ENCODE measurements at places on chromosomes 1 and 21.

DNA sequence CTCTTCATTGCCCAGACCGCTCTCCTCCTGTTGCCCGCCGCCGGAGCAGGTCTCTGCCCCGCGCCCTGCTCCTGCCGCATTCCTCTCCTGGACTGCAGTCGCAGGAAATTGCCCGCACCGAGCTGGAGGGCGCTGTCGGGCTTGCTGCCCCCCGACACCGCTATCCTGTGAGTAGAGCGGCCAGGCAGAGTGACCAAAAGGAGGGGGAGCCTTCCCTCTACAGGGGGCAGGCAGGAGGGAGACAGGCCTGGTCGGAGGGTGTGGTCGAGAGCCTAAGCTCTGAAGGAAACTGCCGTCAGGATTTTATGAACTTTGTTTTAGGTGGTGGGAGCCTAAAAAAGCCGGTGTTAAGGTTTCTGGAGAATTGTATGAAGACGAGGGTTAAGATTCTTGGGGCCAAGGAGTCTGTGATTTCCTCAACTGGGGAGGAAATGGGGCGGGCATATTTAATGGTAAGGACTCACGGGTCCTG is 517 bp downstream of the LRIG2 start:
- DNase-seq, result no peak

DNA sequence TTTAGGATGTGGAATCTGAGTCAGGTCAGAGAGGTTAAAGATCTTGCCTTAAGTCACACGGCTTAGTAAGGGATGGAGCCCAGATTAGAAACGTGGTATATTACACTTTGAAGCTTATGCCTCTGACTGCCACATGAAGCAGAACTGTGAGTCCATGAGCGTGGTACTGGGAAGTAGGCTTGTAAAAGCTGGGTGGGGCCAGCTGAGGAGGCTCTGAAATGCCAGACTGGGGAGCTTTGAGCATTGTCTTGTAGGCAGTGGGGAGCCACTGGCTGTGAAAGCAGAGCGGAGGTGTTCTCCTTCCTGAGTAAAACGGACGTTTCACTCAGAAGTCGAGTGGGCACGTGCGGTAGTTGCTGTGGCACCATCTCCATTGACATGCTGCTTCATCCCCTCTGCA is 72.6 kb upstream of the USP24 start:
- no peak for DNase-seq

DNA sequence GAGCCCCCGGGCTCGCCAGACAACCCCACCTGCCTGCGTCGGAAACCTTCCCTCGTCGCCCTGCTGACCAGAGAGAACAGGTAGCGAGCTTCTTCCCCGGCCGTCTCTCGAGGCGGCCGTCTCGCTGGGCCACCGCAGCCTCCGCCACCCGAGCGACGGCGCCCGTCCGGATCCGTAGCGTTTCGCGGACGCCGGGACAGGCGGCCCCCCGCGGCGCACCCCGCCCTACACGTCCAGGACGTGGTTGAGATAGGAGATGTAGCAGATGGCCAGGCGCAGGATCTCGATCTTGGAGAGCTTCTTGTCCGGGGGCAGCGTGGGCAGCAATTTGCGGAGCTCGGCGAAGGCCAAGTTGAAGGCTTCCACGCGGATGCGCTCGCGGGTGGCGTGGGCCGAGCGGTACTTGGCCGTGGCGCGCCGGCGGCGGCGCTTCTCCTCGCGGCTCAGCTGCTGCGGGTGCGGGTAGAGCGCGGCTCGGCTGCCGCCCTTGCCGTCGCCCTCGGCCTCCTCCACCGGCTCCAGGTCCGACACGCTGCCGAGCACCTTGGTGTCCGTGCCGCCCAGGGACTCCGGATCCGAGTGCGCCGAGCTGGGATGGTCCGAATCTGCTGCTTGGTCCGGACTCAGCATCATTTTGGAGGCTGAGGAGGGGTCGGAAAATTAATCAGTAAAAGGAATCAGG is 3.0 kb downstream of the NHLH2 start:
- DNase-seq, result no peak

DNA sequence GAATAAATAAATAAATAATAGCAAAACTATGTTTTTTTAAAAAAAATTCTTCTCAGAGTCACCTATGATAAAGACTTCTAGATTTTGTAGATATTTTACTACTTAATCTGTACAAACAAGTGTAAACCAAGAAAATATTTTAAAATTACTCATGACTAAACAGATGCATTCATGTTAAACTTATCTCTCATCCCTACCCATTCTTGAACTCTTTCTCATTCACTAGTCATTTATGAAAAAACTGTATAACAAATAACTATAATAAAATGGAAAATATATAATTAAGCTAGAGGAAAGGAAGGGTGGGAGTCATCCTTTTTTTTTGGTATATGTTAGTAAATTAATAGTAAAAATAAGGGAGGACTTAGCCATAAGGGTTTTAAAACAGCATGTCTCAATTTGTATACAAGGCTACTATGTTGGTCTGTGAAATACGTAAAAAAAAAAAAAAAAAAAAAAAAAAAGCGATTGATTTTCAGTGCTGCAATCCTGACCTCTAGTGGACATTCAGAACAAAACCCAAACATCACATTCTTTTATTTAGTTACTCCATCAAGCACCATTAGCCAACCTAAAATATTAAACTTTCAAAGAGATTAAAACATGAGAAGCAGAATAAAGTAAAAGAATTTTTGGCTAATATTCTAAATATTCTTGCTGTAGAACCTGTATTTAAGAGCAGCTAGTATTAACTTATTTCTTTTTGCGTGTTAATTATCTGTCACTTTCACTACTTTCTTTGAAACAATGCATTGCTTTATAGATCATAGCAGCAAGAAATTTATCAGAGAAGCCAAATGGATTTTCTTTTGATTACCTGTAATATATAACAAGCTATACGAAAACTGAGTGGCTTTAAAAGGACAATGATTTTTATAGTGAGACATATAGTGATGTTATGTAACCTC is 255.8 kb upstream of the CACYBP start:
- peak; percentile 57 for DNase-seq

- DNase-seq, result peak; percentile 7
These were observed 53.9 kb upstream of the GNG4 start for GRCh38 chr1:235703506-235703905.

DNA sequence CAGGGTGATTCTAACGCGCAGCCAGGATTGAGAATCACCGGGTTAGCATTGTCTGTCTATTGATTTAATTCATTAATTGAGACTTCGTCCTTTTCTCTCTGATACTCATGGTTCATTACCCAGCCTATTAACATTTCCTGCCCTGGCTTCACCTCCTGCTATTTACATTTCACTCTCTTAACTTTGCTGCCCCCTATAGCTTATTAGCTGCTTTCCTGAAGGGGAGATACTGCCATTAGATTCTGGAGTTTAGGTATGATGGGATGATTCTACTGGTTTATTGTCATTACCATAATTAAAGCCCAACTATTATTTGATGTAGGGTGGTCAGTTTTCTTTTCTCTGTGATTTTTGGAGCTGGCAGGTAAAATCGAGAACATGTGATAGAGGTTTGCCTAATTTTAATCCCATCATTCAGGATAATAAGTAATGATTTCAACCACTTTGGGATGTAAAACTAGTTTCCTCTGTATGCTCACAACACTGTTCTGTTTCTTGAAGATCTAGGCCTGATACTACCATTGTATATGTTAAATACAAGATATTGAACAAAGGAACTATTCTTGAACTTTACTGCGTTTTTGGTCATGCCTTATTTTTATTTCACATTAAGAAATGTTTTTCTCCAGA is 6.4 kb downstream of the PPP2R5A start:
- peak; percentile 37 for DNase-seq

- no peak for DNase-seq
These were observed 9.1 kb upstream of the MTF1 start for GRCh38 chr1:37868466-37868865.

DNA sequence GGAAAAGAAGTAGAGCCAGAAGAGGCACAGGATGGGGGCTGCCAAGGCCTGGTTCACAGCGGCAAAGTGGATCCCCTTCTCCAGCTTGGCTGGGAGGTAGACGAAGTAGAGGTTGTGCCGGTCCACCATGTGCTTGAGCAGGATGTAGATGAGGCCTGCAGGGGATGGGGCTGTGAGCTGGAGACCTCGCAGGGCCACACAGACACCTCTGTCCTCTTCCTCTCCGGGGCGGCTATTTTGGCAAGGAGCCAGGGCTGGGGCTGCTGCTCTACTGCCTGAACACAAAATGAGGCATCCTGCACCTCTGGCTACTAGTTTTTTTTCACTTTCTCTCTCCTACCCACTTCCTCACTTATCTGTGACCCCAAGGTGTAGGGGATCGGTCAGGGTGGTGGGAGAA is 32.3 kb downstream of the TMEM63A start:
- no peak for DNase-seq

DNA sequence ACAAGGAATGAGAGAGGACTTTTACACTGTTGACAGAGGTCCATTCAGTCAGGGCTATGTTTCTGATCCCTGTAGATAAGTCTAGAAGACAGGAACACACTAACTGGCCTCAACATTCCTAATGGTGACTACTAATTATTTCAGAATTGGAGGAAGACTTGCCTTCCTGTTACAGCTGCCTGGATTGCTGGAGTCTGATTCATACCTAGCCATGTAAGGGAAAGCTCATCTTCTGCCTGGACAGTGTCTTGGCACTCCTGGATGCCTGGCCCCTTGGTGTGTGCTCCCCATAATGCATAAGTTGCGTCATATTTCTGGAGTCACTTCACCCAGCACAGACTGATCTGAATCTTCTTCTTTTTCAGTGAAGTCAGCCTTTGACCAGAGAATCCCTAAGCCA is 326.0 kb upstream of the RUNX1 start:
- DNase-seq, result no peak

DNA sequence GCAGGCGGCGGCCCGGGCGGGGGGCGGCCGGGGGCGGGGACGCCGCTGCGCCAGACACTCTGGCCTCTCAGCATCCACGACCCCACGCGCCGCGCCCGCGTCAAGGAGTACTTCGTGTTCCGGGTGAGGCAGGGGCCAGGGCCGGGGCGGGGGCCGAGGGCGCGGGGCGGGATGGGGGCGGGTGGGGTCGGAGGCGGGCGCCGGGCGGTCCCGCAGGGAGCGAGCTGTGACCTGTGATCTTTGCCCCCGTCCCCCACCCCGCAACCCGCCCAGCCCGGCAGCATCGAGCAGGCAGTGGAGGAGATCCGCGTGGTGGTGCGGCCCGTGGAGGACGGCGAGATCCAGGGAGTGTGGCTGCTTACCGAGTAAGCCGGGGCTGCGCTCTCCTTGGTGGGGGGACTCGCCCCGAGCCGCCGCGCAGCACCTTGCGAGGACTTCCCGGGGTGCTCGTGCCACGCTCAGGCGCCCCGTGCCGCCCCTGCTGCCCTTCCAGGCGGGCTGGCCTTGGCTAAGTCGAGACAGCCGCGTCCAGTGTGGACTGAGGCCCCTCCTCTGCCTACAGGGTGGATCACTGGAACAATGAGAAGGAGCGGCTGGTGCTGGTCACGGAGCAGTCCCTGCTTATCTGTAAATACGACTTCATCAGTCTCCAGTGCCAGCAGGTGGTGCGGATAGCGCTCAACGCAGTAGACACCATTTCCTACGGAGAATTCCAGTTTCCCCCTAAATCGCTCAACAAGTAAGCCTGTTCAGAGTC is 514 bp downstream of the TPRG1L start:
- DNase-seq, result peak; percentile 15

GRCh38 chr1:154717528-154717924 is 109.5 kb upstream of the ADAR start:
- DNase-seq, result no peak

DNA sequence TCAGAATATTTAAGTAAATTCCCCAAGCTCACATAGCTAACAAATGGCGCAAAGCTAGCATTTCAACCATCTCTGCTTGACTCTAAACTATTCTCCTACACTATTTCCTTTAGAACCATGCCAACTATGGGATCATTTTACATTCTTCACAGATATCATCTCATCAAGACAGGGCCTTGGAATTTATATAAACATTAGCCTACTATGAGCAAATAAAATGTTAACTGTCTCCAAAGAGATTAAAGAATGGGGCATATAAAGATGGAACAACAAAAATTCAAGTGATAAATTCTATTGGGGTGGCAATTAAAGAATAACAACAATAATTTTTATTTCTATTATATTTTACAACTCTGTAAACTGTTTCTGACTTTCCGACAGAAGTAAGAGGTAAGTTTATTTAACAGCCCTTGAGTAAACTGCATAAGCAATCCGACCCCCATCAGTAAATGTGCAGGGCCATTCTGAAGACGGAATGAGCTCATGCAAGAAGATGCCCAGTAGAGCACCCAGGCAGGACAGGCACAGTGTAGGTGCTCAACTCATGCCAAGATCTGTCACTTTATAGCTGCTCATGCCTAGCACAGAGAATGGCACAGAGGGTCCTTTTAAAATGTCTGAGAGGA is 261.9 kb downstream of the VAV3 start:
- DNase-seq, result no peak

GRCh38 chr1:240797050-240797449 is 185.1 kb upstream of the GREM2 start:
- DNase-seq, result no peak

DNA sequence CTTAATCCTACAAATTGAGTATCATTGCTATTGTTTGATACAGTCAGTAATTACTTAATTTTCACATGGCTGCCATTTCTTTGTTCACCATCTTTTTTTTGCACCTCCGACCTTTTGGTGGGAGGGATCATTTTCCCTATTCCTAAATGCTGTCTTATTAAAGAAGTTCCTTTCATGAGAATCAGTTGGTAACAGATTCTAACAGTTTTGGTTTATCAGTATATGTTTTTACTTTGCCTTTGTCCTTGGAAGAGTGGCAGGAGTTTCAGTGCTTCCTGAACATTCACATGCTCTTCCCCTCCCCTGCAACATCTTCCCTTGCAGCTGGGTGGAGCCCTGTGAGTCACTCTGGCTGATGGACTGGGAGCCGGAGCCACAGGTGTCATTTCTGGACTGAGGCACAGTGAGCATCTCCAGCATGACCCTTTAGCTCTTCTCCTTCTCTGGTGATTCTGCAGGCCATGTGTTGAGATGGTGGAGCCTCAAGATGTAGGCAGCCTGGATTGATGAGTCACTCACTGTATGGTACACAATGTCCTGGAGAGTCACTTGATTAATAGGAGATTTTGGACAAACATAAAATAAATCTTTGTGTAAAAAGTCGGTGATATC is 217.7 kb downstream of the URB2 start:
- no peak for DNase-seq

- no peak for DNase-seq
These were observed 66.6 kb downstream of the BCAR3 start for GRCh38 chr1:93614986-93615581.

GRCh38 chr1:55243655-55244054 is 28.5 kb upstream of the USP24 start:
- no peak for DNase-seq

- DNase-seq, result no peak
These were observed 24.2 kb downstream of the IL23R start for GRCh38 chr1:67190410-67190809.

DNA sequence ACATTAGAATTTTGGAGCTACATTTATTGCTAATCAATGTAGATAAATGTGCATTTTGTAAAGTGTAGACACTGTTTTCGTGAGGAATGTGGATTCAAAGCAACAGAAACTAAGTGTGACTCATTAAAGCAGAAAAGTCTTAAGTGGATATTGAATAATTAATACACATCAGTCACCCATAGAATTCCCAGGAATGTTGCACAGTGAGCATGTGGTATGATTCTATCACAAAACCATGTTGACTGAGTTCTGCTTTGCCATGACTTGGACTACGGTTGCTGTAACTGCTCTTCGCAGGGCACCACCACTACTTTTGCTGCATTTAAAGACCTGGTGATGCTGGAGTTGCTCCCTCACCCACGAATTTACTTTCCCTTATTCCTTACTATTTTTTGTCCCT is 471.8 kb downstream of the KCNT2 start:
- no peak for DNase-seq

- no peak for DNase-seq
These were observed 61.9 kb downstream of the NIBAN1 start for GRCh38 chr1:184912392-184912791.

- DNase-seq, result no peak
These were observed 129.8 kb upstream of the SAMSN1 start for GRCh38 chr21:14675774-14676530.

GRCh38 chr1:175250027-175250426 is 57.5 kb upstream of the KIAA0040 start:
- no peak for DNase-seq

All from SW 1271 (cell line).